NCI-H2171 treated with DMSO at 0.1 percent for 48 hours (cell line): ENCODE measurements at places on chromosomes 5 and 9.

- no peak for DNase-seq
These were observed 174.6 kb upstream of the IL12B start for GRCh38 chr5:159504857-159505304.

- no peak for DNase-seq
These were observed 159.1 kb upstream of the ACOT12 start for GRCh38 chr5:81552852-81553566.

- no peak for DNase-seq
These were observed 14.0 kb downstream of the BOD1 start for GRCh38 chr5:173602423-173602822.

DNA sequence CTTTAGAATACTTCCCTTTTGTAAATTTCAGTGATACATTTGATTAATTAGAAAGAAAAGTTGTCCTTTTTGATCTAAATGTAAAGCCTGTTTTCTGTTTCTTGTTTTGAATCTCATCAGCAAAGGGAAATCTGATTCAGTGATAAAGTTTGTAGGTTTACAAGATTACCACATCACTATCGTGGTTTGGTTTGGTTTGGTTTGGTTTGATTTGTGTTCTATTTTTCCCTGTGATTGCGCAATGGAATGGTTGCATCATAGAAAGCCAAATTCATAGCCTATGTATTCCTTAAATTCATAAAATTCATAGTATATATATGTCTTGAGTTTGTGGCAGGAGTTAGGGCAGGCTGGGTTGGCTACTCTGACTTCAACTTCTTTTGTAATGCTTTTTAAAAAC is 15.2 kb downstream of the SRFBP1 start:
- no peak for DNase-seq

DNA sequence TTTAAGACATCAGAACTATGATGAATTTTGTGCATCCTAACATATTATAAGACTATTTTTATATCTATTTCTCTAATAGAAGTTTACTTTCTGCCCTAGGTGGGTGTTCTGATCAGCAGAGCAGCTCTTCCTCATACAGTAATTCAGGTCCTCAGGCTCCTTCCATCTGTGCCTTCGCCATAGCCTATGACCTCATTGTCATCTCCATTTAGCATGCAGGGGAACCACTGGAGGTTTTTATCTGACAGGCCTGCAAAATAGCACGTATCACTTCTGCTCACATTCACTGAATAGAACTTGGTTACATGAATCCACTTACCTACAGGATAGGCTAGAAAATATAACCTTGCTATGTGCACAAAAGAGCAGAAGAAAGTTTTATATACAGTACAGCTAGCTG is 159.4 kb upstream of the CCNH start:
- no peak for DNase-seq

DNA sequence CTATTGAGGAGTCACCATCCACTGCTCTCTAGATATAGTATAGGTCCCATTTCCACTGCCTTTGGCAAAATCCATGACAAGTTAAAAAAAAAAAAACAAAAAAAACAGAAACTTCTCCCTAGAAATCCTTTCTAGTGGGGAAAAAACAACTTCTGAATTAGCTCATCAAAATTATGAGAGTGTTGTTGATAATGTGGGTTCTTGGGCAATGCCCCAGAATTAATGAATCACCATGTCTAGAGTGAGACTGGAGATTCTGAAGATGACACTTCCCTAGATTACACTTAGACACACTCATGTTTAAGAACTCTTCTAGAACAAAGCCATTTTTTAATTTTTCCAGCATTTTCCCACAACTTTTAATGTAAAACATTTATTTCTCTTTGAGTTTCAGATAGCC is 728.0 kb upstream of the C9orf72 start:
- DNase-seq, result no peak

DNA sequence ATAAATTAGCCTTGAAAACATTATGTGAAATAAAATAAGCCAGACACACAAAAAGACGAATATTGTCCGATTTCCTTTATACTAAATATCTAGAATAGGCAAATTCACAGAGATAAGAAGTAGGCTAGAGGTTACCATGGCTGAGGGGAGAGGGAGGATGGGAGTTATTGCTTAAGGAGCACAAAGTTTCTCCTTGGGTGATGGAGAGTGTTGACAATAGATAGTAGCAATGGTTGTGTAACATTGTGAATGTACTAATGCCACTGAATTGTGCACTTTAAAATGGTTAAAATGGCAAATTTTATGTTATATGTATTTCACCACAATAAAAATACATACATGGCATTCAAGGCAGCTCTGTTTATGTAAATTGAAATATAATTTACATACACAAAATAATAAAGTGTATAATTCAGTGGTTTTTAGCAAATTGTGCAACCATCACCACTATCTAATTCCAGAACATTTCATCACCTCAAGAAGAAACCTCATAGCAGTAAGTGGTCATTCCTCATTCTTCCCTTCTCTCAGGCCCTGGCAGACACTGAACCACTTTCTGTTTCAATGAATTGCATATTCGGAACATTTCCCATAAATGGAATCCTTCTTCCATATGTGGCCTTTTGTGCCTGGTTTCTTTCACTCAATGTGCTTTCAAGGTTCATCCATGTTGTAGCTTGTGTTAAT is 59.2 kb downstream of the NDST1 start:
- no peak for DNase-seq

- DNase-seq, result no peak
These were observed 81.9 kb upstream of the GLIS3 start for GRCh38 chr9:4381744-4382143.

- no peak for DNase-seq
These were observed 3.3 kb downstream of the TMEM268 start for GRCh38 chr9:114614373-114614772.

DNA sequence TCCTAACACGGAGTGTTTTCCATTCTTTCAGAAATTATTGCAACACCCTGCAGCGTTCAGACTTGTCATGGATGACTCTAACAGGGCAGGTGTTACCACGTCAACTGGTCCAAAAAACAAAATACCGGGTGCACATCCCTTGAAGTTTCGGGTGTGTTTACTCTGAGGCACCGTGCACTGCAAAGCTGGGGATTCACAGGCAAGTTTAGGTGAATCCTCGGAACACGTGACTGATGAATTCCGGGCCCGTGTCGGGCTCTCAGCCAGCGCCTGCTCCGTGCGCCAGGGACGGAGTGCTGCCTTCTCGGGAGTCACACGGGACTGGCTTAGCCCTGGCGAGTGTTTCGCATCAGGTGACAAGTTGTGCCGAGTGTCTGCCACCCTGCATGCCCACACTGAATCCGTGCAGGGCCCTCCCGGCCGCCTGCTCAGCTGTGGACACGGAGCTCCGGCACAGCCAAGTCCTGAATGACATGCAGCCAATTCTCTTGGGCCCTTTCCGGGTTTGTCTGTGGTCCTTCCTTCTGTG is 66.0 kb upstream of the IRX4 start:
- no peak for DNase-seq

DNA sequence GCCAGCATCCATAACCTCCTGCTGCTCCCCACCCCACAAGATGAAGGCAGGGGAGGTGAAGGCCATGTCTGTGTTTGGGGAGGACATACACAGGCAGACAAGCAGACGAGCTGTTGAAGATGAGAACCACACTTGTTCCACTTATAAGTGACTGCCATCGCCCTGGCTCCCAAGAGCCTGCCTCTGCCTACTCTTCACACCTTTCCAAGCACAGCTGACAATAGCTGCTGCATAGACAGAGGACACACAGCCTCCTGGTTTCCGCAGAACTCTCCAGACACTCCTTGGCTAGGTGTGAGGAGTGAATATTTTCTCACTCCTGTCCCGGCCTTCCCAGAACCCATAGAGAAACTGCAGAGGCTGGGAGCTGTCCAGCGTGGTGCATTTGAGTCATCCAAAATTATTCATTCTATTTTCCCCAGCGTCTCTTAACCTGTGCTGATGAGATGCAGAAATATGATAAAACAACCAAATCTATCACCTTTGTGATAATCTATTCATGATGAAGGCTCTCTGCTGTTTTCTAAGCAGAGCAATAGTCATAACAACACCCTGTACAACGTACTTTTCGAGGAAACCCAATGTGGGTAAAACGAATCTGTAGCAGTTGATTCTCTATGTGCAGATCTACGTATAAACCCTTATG is 24.7 kb downstream of the KLF9 start:
- DNase-seq, result no peak

GRCh38 chr9:16213781-16214515 is 656.5 kb downstream of the BNC2 start:
- DNase-seq, result no peak

- DNase-seq, result no peak
These were observed 140.3 kb downstream of the LPAR1 start for GRCh38 chr9:110897943-110898342.

- no peak for DNase-seq
These were observed 95.0 kb downstream of the NSG2 start for GRCh38 chr5:174140452-174141020.

DNA sequence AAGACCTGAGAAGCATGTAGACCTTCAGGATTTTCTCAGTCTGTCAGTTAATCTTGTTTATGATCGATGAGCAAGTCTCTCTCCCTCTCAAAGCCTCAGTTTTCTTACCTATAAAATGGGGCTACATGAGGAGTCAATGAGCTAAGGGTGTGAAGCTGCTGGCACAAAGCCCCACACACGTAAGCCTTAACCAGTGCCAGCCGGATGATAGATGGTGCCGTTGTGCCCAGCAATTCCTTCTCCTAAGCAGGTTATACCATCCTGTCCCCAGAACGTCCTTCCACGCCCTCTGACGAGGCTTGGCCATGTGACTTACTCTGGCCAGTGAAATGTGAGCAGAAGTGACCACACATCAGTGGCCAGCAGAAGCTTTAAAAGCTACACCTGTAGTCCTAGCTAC is 179.0 kb downstream of the C9orf50 start:
- DNase-seq, result no peak

GRCh38 chr9:27422279-27422834 is 101.7 kb upstream of the IFNK start:
- no peak for DNase-seq

DNA sequence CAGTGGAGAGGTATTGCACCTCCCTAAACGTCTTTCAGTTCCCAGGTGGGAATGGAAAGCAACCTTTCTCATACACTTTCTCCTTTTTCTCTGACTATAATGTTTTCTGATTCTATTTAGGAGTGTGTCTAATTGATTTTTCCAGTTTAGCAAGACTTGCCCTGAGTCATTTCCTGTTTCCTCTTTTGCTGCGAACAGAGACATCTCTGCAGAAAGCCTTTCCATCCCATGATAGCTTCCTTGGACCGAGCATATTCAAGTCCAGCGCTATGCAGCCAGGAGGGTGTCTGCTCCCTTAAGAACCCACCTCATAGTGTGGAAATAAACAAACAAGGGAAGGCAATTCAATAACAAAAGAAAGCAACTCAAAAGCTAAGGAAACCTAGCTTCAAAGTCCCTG is 60.0 kb upstream of the CDH6 start:
- DNase-seq, result no peak

DNA sequence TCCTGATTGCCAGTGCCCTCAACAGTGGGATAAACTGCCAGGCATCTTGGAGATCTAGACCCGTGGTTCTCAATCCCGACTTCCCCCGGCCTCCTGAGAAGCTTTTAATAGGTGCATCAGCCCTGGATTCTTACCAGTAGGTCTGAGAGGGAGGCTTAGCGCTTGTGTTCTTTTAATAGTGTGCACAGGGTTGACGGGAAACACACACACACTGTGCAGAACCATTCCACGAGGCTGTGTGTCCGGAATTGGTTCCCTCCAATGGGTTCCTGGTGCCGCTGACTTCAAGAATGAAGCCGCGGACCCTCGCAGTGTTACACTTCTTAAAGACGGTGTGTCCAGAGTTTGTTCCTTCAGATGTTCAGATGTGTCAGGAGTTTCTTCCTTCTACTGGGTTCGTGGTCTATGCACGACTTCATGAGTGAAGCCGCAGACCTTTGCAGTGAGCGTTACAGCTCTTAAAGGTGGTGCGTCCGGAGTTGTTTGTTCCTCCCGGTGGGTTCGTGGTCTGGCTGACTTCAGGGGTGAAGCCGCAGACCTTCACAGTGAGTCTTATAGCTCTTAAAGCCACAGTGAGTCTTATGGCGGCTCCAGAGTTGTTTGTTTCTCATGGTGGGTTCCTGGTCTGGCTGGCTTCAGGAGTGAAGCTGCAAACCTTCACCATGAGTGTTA is 46.6 kb upstream of the PRSS3 start:
- no peak for DNase-seq

- DNase-seq, result no peak
These were observed 186.3 kb downstream of the AOPEP start for GRCh38 chr9:94912700-94913249.

DNA sequence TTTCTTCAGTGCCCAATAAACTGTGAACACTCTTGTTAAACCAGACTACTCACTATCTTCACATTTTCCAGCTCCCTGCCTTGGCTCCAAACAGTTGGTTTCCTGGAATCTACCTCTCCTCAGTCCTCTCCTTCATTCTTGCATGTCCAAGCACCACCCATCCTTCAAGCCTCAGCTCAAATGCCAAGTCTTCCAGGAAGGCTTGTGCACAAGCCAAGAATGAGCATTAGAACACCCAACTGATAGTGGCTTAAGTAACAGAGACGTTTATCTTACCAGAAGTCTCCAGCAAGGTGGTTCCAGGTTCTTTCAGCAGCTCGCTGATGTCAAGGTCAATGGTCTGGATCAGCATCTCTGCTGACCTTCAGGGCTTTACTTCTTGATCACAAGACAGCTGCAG is 60.1 kb downstream of the PTPDC1 start:
- no peak for DNase-seq

DNA sequence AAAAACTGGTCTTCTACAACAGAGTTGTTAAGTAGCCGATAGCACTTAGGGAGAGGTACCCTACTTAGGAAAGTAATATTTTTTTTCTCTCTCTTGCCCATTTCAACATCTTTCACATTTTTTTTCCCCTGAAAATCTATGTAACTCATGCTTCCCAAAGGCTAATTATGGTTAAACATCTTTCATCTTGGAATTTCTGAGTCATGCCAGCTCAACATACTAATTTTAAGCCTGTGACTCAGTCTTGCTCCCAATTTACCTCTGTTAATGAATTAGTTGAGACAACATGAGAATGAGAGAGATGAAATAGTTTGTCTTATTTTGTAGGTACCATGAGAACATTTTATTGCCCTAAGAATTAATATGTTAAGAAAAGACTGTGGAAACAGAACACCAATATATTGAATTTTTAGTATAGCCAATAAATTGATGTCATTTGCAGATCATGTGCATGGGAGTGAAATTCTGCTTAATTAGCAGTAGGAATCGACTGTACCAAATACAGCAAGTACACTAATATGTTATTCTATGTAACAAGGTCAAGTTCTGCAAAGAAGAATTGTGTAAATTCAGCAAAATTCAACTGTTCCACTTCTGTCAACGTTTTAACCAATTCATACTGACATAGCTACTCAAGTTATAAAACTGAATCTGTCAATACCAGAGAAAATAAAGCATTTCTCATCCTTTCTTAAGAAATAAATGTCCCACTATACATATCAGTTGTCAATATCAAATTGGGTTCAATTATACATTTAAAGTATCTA is 550.0 kb downstream of the PTPRD start:
- no peak for DNase-seq

DNA sequence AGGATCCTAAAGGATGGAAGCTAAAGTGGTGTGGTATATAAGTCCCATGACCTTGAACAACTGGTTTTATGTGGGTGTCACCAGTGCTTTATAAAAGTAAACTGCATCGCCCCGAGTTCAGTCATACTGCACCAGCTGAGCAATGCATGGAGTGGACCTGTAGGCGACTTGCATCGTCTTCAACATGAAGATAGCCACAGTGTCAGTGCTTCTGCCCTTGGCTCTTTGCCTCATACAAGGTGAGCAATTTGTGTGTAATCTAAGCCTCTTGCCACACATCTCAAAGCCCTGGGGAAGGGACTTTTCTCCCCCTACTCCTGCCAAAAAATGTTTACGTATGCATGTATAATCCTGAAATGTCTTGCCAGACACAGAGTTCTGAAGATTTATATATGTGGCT is at the start of gene SPINK5:
TSS of gene SPINK5 (plus strand) at position 120 of the 400 bp plus-strand sequence. CDS start at position 185, 65 bp downstream.
- DNase-seq, result peak; percentile 6
